H4 (cell line): ENCODE measurements at places on chromosomes 4 and X.

- no peak for DNase-seq
Measured at GRCh38 chr4:83234902-83235644, 49.5 kb downstream of the COQ2 start.

DNA sequence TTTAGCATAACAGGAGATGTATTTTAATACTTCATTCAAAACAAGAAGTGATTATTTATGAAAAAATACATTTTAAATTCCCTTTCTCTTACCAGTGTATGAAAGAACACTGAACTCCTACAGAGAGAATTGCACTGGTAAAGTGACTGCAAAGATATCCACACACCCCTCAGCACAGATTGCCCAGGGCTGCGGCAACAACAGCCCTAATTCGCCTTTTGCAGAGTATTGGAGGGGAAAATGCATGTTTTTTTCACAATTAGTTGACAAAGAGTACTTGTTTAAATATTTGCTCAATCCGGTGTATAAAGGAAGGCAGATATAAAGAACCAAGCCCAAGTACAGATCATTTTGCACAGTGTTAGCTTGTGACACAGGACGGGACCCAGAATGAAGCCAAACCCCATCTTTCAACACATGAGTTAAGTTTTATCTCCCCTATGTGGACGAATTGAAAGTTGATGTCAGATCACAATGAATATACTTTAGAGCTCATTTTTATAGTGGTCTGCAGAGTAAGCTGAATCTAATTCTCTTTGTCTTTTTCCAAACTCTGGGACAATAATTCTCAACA lies 551.4 kb upstream of the IGFBP7 start:
- DNase-seq = no peak

GRCh38 chr4:170170861-170171260 lies 81.1 kb upstream of the AADAT start:
- no peak for DNase-seq

- DNase-seq = no peak
Measured at GRCh38 chr4:6916587-6917460, 7.2 kb downstream of the TBC1D14 start.

GRCh38 chr4:128725405-128726055 lies 84.0 kb upstream of the JADE1 start:
- no peak for DNase-seq

- DNase-seq = no peak
Measured at GRCh38 chr4:52099860-52100461, 48.9 kb downstream of the SPATA18 start.

GRCh38 chr4:1243451-1244080 lies 5.4 kb downstream of the CTBP1 start:
- DNase-seq = no peak

GRCh38 chr4:40934676-40935075 lies 184.9 kb downstream of the NSUN7 start:
- no peak for DNase-seq

GRCh38 chrX:153488231-153488914 lies 6.4 kb upstream of the BGN start:
- no peak for DNase-seq

GRCh38 chr4:129468624-129469023 lies 372.7 kb downstream of the C4orf33 start:
- no peak for DNase-seq

GRCh38 chr4:85489273-85489981 lies 14.5 kb downstream of the ARHGAP24 start:
- DNase-seq = peak; percentile 21

GRCh38 chrX:104108955-104109354 lies 3.4 kb upstream of the ZCCHC18 start:
- DNase-seq = no peak

DNA sequence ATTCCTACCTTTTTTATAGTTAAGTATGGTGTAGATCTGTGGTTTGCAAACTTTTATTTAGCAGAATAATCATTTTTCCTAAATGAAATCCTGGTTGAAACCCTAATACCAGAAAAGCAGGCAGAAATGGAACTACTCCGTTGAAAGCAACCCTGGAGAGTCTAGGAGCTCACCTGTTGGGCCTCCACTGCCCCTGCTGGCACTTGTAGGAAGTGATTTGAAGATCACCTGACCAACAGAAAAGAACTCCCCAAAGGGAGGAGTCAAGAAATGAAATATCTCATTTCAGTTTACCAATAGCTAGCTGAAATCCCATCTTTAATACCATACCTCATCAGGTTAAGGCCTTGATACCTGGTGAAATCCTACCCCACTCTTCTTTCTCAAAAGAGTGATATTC lies 277.1 kb downstream of the KLHL13 start:
- no peak for DNase-seq

DNA sequence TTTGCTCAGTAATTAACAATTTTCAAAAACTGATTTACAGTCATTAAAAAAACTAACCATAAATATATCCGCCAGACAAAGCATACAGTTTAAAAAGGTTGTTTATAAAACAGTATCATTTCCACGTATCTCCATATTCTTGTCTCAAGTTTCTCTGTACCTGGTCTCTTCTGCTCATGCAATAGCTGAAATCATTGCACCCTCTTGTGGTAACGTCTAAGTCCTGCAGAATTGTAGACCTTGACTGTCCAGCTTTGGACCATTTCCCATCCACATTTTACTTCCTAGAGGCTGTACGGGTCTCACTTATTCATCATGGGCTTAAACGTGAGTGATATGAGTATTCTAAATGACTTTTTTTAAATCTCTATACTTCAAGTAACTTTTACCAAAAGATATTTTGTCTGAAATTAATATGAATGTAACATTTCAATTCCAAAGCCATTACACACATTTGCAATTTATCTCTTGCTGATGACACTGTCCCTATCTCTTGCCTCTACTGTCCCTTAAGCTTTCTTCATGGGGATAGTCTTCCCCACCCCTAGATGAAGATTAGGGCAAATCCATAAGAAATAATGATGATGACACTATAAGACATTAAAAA lies 118.5 kb downstream of the BTC start:
- DNase-seq = peak; percentile 76

GRCh38 chrX:10197279-10198210 lies 40.8 kb downstream of the CLCN4 start:
- DNase-seq = no peak

DNA sequence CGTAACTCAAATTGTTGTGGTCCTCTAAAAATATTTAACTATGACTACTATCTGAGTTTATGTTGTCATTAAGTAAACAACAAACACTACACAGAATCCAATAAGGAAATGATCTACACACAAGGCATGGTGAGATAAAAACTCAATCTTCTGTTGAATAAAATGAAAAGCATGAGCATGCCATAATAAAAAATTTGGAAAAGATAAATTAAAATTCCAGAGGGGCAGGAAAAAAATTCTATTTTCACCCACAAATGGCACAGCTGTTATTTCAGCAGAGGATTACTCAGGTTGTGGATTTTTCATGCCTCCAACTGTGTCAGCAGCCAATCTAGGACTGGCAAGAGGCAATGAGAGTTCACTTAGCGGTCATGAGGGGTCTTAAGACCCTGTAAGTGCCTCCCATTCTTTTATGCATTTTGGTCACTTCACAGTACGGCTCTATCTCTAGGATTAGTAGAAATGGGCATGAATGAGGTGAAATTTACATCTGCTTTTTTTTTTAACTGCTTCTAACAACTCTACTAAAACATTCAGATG lies 639.8 kb upstream of the DIPK2B start:
- DNase-seq = no peak

GRCh38 chr4:16686195-16686594 lies 212.2 kb downstream of the LDB2 start:
- DNase-seq = peak; percentile 77

GRCh38 chr4:5707778-5708448 lies 446 bp downstream of the EVC2 start:
- DNase-seq = no peak

GRCh38 chr4:107999932-108000539 lies 10.3 kb downstream of the HADH start:
- DNase-seq = no peak

DNA sequence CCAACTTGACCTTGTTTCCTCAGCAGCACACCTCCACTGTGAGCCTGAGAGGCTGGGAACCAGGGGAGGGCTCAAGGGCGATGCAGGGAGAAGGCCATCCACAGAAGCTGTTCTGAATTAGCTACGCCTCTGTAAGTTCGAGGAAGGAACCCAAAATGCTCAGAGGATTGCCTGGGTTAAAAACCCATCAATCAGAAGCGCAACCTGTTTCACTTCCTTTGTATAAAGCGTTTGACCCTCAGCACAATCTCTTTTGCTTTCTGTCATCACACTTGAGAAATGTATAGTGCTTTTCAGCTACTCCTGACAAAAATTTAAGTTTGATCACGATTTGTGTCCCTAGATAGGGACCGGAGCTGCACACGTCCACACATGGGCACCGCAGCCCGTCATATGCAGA lies 48.0 kb upstream of the MAP3K15 start:
- no peak for DNase-seq

- DNase-seq = no peak
Measured at GRCh38 chr4:34193451-34194154, 2050.7 kb downstream of the ARAP2 start.

- no peak for DNase-seq
Measured at GRCh38 chrX:72042852-72043248, 88.9 kb downstream of the RTL5 start.

DNA sequence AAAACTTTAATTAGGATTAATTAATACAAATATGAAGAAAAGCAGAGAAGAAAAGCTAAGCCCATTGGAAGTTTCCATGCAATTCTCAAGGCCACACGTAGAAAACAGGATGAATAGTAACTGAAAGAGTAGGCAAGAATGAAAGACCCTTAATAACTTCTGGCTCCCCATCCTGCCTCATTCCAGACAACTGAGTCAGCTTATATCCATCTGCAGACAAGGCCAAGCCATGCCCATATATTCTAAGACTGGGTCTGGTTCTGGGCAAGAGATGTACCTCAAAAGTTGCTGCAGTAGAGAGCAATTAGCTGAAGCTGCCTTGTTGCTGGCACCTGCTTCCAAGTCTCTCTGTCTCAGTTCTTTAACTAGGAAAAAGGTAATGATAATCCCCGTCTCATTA lies 244.1 kb downstream of the GPC3 start:
- no peak for DNase-seq

DNA sequence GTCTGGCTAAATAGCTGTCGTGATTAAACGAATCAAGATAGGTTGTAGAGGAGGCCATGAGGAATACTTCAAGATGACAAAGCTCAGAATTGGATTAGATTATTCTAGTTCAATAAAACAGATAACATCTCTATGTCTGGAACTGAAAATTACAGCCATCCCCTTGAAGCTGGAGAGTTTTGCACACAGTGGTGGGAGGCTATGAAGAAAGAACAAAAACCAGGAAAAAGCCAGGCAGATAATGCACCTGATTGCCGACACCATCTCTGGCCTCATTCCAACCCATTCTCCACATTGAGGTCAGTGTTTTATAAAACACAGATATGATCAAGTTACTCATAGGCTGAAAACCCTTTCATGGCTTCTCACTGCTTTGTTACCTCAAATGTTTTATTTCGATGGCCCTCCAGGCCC lies 188.3 kb downstream of the RASL11B start:
- DNase-seq = no peak

- no peak for DNase-seq
Measured at GRCh38 chr4:139508581-139509237, 47.3 kb downstream of the SETD7 start.

GRCh38 chrX:67893931-67894330 lies 350.1 kb downstream of the AR start:
- DNase-seq = no peak

DNA sequence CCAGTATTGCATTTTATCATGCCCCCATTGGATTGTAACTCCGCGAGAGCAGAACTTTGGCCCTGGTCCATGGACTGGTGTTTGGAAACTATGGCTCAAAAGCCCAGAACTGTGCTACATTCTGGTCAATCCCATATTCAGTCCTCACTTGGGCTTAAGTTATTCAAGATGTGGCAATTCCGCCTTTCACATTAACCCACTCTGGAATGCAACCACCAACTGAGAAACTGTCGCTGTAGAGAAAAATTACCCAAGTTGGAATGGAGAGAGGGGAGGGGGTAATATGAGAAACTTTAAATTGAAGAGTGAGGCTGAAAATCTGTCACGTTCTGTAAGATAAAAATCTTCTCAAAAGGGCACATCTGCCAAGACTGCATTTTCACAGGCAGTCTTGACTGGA lies 189.6 kb upstream of the NHS start:
- no peak for DNase-seq

DNA sequence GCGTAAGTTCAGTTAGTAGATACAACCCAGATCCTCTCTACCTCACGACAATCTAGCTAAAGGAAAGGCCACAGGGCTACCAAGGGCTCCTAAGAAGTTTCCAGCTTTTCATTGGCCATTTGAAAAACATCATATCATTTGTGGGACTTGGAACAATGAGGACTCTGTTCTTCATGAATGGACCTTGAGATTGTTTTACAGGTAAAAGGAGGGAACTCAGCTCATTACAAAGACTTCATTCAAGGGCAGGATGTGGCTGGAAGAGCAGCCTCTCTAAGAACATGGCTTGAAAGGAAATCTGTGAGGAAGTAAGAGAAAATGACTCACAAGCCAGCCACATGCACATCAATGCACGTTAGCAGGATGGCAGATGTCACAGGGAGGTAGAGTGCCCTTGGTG lies 105.9 kb upstream of the SLC7A11 start:
- DNase-seq = peak; percentile 30

GRCh38 chrX:9153300-9153699 lies 119.4 kb upstream of the FAM9B start:
- peak; percentile 66 for DNase-seq

DNA sequence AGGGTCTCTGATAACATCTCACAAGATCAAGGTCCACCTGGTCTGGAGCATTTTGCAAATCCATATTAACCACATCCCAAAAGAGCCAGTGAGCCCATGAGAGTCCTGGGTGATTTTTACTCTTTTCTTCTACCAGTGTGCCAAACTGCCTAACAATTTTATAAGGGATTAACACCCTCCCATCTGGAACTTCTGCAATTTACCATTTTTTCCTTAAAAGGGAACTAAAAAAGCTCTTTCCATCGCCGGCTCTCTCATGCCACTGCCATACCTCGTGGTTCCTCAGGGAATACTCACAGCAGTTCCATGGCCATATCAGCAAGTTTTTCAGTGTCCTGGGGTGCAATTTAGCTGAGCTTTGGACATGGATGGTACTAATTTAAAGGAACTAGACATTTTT lies 55.7 kb downstream of the SEPSECS start:
- DNase-seq = no peak

DNA sequence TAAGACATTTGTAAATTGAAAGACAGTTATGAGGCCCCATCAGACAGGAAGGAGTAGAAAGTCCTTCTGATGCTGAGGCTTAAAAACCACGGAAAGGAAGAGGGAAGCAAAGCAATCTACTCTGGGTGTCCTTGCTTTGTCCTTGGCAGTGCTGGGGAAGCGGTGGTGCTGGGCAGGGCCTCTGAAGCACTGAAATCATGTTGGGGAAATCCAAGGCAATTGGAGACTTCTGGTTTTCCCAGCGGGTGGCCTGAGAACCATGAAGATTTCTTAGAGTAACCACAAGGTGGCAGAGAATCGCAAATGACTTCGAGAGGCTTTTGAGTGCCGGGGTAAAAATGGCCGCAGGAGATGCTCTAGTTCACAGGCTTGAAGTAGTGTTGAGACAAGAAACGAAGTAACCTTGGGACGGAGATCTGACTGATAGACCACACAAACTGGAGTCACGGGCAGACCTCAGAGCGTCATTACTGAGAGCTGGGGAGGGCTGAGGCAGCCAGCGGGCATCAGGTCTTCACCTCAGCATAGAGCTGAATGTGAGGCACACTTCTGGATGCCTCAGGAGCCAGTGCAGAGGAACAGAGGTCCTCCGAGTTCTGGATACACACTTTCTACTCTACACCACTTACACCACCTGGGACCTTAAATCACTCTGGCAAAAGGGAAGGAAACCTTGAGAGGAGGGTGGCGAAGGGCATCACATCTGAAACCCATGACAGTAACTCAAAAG lies 130.7 kb upstream of the GPRIN3 start:
- peak; percentile 72 for DNase-seq
